ENCODE measurements at places on chromosomes 6 and 20.

DNA sequence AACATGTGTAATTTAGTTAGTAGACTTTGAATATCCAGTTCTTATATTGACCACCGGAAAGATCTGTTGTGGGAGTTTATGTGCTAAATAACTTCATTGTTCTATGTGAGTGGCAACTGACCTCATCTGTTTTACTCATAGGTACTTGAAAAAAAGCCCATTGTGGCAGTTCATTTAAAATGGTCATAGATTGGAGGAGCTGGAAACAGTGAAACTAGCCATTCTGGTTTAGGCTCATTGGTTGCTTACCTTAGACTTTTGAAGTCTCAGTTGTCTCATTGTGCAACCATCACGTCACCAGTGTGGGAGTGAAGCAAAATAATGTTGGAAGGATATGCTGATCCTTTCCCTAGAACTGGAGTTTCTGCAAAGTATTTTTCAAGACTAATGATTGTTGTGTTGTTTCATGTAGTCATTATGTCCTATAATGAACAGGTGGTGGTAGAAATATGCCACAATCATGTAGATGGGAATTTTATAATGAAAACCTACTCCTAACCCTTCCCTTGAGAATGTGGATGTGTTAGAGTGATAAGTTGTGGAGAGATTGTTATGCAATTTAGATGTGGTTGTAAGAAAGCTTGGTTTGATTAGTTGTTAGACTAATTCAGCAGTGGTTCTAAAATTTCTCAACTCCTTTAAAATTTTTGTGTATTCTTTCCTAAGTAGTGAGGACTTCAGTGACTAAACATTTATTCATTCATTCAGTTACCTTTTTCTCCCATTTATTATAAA lies 18.3 kb downstream of the DSP start:
- no peak for DNase-seq

DNA sequence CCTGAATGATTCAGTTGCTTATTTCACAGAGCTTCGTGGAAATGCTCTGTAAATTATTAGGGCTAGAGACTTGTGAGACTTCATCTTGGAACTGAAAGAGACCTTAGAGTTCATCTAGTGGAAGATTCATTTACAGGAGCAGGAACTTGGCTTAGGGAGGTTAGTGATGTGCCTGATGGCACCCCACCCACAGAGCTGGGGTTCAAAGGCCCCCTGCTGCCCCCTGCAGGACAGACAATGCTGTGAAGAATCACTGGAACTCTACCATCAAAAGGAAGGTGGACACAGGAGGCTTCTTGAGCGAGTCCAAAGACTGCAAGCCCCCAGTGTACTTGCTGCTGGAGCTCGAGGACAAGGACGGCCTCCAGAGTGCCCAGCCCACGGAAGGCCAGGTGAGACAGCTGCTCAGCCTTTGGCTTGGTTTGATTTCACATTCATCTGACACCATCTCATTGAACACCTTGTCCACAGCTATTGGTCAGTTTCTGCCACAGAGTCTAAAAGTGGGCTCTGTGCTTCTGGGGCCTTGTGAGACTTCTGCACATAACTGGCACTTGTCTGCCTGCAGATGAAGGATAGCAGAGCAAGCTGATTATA lies 25.1 kb downstream of the MYBL2 start:
- DNase-seq = peak; percentile 19

DNA sequence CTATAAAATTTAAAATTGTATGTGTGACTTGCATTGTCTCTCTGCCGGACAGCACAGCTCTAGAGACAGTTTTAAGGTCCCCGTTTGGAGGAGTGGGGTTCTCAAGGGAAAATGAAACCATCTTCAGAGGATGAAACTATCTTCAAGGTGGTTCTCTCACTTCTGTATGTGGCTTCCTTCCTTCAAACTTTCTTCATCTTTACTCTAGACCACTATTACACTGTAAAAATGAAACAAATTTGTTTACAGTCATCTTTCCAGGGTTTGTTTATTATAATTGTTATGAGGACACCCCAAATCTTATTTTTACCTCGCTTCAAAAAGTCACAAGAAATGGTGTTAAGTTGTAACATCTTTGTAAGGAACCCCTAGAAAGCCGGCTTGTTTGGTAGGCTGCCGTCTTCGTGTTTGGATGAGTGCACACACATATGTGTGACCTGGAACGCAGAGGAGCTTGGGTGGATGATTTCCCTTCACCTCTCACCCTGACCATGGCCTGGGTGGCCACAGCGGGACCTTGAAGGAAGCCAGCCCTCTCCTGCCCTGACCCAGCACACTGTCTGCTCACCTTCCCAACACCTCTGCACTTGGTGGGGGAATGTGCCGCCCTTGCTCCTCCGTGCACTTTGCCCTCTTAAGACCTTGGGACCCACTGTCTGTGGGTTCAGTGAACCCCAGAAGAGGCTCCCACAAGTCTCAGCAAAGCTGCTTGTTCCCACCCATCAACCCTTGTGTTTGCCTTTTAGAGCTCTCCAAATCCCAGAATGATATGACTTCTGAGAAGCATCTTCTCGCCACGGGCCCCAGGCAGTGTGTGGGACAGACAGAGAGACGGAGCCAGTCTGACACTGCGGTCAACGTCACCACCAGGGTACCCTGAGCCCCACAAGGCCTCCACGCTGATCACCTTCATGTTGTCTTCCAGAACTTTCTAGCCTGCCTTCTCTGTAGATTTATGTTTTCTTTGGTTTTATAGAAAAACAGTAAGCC lies 67.8 kb downstream of the SYTL3 start:
- no peak for DNase-seq

DNA sequence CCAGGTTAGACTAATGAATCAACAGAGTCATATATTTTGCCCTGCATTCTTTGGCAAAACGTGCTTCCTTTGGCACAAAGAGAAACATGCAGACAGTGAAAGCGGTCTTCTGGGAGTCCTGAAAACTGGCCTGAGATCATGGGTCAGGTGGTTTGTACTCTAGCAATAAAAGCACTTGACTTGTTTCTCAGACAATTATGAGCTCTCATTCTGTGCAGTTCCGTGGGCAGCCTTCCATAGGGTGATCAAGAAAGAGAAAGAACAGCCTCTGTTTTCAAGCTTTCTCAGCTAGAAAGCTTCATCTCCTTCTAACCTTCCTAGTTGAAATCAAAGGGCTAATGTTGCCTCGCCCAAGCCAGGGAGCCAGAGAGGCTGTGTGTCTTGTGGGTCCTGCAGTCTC lies 62.7 kb upstream of the ISM1 start:
- no peak for DNase-seq

GRCh38 chr20:52780462-52780861 lies 191.7 kb upstream of the TSHZ2 start:
- DNase-seq = no peak

DNA sequence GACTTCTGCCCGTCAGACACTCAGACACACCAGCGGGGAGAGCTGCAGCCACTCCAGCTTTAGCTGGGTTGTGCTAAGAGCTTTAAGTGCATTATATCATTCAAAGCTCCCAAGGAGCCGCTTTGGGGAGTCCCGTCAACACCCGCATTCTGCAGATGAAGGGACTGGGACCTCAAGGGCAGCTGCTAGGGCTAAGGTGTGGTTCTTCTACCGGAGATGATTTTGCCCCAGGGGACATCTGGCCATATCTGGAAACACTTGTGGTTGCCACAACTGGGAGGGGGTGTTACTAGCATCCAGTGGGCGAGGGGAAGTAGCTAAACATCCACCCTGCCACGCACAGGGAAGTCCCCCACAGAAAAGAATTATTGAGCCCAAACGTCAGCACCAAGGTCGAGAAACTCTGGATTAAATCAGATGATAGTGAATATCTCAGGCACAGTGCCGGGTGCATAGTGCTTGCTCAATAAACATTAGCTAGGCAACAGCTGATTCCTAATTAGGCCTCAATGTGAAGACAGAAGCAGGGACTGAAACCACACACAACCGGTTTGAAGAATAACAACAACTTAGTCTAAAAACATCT lies 29.6 kb downstream of the PMEPA1 start:
- DNase-seq = no peak

- no peak for DNase-seq
Measured at GRCh38 chr20:1469925-1470571, 3.4 kb upstream of the NSFL1C start.

DNA sequence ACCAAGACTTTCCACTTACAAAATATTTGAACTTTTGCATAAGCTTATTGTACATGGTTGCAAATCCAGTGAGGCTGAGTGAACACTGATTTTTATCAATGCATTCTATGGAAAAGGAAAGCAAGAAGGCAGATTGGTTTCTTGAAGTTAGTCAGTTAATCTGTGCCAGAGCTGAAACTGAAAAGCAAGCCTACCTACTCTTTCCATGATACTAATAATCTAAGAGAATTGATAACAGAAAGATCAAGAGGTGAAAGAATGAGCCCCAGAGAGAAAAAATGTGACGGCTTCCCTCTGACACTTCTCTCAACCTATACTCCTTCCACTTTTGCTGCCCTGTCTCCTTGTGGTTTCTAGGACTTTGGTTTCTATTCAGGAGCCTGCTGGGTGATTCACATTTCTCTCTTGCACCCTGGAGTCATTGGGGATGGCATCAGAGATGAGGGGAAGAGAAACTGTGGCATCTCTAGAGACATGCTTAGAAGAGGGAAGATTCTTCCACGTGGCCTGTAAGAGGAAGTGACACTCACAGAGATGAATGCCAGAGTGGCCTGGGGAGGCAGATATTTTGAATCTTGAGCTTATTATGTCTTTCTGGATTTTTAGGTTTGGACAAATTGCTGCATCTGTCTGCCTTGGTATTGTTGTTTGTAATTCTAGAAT lies 158.6 kb upstream of the RIMS1 start:
- DNase-seq = no peak

- no peak for DNase-seq
Measured at GRCh38 chr6:4085332-4085700, 6.4 kb upstream of the FAM217A start.

DNA sequence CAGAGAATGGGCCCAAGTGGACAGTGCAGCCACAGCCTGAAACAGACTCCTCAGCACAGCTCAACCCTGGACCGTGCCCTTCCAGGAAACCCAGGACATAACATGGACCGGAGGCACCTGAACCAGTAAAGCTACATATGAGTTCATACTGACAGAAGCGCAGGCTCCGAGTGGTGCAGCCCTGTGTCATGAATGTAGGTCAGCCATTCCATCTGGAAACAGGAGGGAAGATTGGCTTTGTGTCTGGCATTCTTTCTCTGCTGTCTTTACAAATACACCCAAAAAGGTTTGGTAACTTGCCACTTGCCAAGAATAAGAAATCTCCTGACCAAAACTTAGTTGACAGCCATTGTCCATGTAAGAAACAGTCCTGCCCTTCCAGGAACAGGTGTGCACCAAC lies 366.6 kb downstream of the RNGTT start:
- no peak for DNase-seq

GRCh38 chr20:44118185-44119033 lies 68.6 kb downstream of the JPH2 start:
- DNase-seq = no peak

DNA sequence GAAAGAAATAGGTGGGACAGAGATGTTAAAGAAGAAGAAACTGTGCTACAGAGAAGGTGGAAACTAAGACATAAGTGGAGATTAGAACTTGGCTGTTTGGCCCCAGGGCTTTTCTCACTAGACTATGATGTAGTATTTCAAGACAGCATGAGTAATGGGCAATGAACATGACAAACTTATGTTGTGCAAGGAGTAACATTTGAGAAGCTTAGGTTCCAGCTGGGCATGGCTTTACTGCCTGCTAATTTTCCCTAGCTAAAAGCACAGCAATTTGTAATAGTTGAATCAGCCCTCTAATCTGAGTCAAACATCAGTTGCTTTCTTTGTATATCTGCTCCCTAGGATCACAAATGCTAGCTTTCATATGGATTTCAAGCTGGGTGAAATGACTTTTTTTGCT lies 294.3 kb upstream of the BMP2 start:
- DNase-seq = no peak

- DNase-seq = peak; percentile 13
Measured at GRCh38 chr6:31681135-31681671, 336 bp upstream of the LY6G5C start.

GRCh38 chr6:137823826-137824555 lies 43.1 kb upstream of the TNFAIP3 start:
- DNase-seq = peak; percentile 56

- DNase-seq = no peak
Measured at GRCh38 chr20:3653921-3654320, 9.3 kb downstream of the GFRA4 start.

- no peak for DNase-seq
Measured at GRCh38 chr6:164756723-164757122, 552.7 kb downstream of the C6orf118 start.

DNA sequence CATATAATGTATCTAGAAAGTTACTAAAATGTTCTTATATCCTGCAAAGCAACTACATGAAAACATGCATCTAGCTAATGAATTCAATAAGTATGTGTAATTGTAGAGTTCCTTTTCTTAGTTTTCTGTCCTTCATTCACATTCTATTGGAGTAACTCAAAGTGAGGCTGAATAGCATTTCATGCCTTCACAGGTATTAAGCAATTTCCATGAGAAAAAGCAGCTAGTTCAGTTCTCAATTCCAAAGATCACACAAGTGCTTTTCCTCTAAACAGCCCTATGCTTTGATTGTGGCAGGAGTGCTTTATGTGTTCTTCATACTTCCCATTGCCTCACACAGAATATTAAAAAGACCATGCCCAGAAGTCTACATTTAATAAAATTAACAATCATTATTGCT lies 274.9 kb downstream of the RFPL4B start:
- DNase-seq = no peak

DNA sequence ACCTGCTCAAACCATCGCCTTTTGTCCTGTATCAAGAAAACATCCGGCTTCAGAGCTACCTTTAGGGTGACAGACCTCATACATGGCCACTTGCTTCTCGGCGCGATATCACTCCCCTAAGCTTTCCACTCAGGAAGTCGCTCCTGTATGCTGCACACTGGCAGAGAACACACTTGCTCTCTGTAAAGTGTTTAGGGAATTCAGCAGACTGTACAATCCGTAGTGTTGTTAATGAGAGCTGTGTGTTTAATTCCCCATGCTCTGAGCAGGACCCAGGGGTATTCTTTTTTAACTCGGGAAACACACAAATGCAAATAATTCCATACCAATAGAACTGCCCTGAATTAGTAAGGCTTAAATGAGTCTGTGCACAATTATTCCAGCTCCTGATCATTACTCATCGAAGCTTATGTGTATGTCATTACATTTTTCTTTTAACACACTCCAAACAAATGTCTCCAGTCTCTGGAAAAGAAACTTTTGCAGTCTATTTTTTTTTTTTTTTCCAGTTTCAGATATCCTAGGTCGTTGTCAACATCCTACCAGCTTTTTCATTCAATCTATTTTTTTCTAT lies 338.7 kb upstream of the ARID1B start:
- DNase-seq = no peak

- DNase-seq = no peak
Measured at GRCh38 chr6:109295109-109295773, 87.0 kb downstream of the CD164 start.

- peak; percentile 28 for DNase-seq
Measured at GRCh38 chr6:16420715-16421461, 182.5 kb downstream of the GMPR start.

All from activated CD4-positive, CD25-positive, alpha-beta regulatory T cell treated with anti-CD3 and anti-CD28 coated beads, Interleukin-2, amount 50 U/mL, for 16 hours (primary cell).